Activated naive CD4-positive, alpha-beta T cell (primary cell): ENCODE measurements at places on chromosomes 7 and 10.

DNA sequence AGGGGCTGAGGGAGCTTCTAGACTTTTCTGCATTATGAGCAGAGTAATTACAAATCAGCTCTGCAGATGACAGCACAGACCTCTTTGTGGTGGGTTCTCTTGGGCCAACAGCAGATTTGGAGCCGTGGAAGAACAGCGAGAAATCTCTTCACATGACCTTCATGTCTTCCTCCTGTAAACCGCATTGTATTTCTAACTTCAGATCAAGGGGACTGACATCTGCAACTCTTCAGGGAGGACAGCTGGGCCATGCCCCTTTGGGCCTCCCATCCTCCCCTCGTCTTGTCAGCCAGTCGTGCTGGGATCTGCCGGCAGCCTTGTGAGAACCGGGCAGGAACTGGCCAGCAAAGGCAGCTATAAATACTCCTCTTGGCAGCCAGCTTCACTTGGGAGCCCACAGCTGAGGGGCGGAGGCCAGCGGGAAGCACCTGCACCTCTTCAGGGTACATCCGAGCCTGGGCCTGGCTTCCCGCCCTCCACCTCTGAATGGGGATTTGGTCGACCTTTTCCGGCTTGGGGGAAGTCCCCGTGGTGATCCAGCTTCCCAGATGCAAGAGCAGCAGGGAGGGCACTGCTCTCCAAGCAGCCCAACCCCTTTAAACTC lies 54.7 kb downstream of the STEAP1B start:
- DNase-seq = no peak

DNA sequence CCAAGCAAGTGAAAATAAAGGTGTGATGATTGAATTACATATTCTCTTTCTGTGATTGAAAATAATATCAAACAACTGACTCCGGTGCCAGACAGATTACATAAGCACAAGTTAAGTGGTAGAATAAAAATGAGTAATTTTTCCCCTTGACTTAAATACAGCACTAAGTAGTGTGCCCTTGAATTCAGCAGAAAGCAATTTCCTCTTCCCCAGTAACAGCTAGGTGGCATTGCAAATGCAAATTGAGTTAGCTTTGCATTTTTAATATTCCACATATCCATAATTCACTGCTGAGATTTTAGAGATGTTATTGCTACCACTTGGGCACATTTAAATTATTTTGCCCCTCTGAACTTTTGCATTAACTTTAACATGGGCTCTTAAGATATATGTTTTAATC lies 89.8 kb upstream of the NPVF start:
- no peak for DNase-seq

- DNase-seq = no peak
These were observed 31.9 kb downstream of the RBM17 start for GRCh38 chr10:6120691-6121090.

DNA sequence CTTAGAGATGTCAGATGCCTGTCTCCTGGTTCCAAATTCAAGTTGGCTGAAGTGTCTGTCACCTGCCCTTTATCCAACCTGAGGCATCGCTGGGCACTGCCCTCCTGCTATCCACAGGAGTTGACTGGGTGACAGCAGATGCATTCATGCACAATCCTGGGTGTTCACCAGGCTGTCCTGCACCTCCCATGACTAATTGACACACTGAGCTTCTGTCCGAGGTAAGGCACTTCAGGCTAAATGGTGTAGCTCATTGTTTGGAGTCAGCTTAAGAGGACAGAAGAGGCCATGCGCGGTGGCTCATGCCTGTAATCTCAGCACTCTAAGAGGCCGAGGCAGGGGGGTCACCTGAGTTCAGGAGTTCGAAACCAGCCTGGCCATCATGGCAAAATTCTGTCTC lies 2.4 kb downstream of the UCMA start:
- DNase-seq = no peak

- no peak for DNase-seq
These were observed 566.7 kb upstream of the NRP1 start for GRCh38 chr10:33901166-33901565.

GRCh38 chr10:23343591-23344240 lies 881 bp downstream of the C10orf67 start:
- DNase-seq = no peak

DNA sequence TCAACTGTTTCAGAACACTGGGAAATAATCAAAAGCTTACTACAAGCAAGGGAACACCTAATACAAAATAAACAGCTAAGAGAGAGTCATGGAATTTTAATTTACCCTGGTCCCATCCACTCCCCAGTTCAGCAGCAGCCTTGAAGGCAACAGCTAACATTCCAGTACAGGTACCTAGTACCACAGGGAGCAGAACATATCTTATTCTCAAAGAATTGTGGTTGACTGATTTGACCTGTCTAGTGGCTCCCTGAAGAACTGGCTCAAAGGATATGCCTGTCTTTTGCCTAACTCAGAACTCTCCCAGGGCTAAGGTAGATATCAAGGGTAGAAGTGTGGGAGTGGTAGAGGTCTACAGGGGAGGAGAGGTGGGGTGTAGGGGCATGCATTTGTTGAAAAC lies 32.3 kb downstream of the SMURF1 start:
- DNase-seq = no peak

GRCh38 chr7:47318395-47319182 lies 263.3 kb downstream of the TNS3 start:
- no peak for DNase-seq

DNA sequence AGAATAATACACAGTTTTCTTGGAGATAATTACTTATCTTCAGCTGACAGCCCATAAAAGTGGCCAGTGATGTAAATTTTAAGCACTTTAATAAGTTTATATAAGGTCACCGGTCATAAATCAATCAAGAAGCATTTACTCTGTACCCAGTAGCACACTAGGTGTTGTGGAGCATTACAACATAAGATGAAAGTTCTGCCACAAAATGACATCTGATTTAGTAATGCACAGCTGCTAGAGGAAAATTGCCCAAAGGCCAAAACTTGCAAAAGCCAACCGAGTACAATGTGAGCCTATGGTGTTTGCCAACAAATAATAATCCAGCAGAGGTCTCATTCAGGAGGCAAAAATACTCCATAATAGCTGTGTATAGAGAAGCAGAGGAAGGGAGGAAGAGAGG lies 63.6 kb downstream of the GPR37 start:
- no peak for DNase-seq

GRCh38 chr10:18653112-18653511 lies 1.7 kb upstream of the NSUN6 start:
- DNase-seq = no peak

DNA sequence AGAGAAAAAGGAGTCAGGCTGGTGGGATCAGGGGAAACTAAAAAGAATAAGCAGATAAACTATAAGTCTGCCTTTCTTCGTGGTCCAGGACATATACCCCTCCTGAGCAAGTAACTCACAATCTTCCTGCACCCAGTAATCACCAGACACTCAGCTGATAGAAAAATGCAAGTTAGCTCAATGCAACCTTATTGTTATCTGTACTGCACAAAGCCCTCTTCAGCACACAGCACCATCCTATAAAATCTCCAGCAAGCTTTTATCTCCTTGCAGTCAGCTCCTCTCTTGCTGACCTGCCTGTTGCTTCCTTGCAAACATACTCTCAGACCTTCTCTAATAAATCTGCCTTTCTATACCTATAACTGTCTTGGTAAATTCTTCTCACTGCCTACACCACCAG lies 6.7 kb downstream of the SLC37A3 start:
- no peak for DNase-seq

- no peak for DNase-seq
These were observed 7.8 kb downstream of the RNF216 start for GRCh38 chr7:5773661-5774086.

- no peak for DNase-seq
These were observed 115.9 kb downstream of the CHCHD3 start for GRCh38 chr7:132965951-132966350.

DNA sequence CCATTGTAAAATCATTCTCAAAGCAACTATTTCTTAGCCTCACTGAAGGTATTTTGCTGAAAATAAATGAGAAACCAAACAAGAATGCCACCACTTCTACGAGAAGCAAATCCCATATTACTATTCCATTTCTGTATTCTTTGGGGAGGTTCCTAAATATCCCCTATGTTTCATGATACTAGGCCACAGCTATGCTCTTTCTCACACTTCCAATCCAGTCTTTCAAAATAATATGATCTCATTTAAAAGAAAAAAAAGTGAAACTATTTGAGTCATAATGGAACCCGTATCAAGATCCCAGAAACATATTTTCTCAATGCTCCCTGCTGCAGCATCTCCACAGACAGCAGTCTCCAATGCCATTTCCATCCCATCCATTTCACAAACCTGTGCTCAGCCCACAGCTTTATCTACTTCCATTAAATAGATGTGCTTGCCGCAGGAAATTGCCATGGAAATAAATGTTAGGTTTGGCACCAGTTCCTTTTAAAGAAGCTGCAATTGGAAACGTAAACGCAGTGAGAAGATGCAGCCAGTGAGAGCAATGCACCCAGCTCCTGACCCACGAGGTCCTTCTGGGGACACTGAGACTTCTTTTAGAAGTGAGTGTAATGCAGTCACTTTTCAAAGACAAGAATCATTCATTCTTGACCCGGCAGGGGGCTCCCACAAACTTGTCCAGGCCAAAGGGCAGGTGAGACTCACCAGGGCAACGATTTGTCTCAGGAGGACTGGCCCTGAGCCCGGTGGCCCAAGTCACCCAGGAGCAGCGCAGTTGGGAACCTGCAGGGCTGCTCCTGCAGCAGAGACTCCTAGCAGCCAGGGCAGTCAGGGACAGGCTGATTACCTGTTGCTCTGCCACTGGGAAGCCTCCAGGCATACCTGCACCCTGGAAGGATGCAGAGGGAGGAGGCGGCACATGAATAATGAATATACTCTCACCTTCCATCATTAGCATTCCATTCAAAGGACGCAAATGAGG lies 99.6 kb downstream of the C10orf90 start:
- DNase-seq = no peak

- DNase-seq = no peak
These were observed 97.7 kb upstream of the CELF2 start for GRCh38 chr10:10919976-10920375.
